ENCODE measurements at places on chromosomes 6 and 20.

DNA sequence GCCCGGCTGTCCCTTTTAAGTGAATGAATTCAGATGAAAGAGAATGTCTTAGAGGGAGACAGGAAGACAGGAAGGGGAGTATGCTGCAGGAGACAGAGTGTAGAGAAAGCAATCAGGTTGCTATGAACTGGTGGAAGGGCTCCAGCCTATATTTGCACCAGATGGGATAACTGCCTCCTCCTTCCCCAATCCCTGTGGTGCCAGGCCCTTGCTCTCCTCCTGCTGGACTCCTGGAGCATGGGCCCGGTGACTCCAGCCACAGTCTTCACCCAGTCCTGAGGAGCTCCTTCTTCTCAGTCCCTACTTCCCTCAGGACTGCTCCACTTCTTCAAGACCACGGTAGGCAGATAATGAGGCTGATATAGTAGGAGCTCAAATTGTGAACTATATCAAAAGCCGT is 91.8 kb downstream of the TMEM200A start:
- DNase-seq = no peak

DNA sequence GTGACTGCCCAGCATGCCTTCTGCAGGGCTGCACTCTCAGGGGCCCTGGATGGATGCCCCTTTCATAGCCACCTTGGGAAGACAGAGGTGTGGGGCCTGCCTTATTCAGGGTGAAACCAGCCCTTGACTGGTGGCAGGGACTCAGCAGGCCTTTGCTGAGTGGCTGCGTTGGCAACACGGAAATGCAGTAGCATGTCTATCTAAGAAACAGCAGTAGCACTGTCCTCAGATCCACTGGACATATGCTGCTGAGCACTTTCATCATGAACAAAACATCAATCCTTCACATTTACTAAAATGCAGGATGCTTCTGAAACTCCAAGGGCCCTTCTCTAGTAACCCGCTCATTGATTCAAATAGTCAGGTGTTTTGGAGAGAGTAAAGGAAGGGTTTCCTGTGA is 4.9 kb upstream of the TBXT start:
- DNase-seq = no peak

DNA sequence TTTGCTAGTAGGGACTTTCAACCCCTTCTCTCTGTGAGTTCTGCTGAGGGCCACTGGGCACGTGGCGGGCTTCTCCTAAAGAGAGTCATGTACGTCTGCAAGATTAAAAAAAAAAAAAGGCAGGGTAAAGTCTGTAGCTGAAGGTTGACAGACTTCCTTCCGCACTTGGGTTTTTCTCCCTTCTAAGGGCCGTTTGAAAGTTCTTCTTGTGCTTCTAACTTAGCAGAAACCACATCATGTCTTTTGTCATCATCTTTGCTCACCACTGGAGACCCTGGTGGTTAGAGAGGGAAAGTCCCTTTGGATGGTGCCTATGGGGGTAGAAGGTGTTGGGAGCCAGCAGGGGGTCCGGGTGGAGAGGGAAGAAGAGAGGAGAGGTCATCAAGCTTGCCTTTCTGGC is 31.4 kb downstream of the PRDM1 start:
- no peak for DNase-seq

DNA sequence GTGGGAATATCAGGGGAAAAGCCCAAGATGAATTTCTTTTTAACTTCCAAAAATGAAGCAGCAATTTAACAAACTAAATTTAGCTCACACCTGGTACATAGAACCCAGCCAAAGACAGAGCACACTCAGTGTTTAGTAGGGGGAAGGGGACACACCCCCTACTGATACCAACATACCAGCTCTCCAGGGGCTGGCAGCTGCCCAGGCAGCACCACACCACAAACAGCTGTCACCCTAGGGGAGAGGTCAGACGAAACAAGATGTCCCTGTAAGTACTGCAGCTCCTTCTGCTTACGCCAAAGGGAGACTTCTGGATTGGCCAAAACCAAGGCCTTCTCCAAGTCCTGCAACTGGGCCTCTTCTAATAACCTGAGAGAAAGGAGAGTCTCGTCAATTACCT is 26.0 kb downstream of the MDN1 start:
- DNase-seq = peak; percentile 87

- DNase-seq = no peak
Observed at GRCh38 chr6:44699082-44699481, 311.6 kb downstream of the CDC5L start.

- no peak for DNase-seq
Observed at GRCh38 chr6:68649669-68650068, 14.6 kb downstream of the ADGRB3 start.

DNA sequence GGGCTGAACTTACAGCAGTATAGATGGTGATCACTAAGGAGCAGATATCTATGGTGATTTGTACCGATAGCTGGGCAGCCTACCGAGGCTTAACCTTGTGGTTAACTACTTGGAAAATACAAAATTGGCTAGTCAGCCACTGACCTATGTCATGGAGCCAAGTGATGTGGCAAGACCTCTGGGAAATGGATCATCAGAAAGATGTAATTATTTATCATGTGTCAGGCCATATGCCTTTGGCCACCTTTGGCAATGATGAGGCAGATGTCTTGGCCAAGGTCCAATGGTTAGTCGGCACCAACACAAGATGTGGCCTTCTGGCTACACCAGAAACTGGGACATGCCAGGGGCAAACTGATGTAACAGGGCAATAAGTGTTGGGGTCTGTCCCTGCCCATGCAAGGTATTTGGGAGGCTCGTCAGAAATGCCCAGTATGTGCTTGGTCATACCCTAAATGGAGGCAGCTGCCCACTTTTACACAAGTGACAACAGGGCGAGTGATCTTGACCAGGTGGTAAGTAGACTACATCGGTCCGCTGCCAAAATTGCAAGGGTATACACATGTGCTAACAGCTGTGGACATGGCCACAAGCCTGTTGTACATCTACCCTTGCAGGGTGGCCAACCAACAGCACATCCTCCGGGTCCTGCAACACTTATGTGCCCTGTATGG is 30.1 kb downstream of the HDDC2 start:
- DNase-seq = no peak

GRCh38 chr6:157155804-157156203 is 167.5 kb downstream of the TMEM242 start:
- DNase-seq = no peak

DNA sequence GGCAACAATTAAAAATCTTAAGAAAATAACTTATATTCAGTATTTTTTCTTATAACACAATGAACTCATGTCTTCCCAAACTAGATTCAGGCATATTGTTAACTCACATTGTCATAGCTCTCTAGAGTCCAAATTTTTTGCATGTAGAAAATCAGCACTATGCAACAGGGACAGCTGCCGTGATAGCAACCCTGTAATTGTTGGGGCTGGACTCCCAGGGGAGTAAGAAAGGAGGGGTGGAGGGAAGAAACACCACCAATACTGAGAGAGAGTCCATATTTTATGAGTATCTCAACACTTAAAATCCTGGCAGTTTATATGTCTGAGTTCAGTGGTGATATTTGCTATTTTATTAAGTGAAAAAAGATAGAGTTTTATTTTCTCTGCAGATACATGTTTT is 89.6 kb upstream of the HS3ST5 start:
- DNase-seq = no peak

GRCh38 chr6:137432054-137432611 is 62.1 kb downstream of the OLIG3 start:
- DNase-seq = no peak

DNA sequence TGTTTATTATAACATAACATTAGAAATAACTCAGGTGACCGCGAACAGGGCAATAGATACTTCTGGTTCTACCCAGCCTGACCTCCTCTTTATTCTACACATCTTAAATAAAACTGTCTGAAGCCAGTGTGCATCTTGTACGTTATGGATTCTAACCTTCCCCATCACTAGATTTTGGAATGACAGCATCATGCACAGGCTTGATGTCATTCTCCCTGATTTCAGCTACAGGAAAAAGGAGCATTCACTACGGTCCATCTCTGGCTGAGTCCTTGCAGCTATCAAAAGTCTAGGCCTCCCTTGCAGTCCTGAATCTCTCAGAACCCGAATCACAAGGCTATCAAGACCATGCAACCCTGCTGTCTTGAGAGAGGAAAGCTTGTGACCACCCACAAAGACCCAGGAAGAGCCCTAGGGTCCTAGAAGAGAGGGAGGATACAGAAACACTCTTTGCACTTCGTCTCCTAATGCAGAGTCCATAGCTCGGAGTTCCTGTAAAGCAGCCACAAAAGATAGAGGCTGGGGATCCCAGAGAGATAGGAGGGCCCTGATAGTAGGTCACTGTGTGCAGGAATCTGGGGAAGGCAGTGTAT is 845 bp downstream of the HLA-DPA1 start:
- no peak for DNase-seq

- no peak for DNase-seq
Observed at GRCh38 chr6:132388291-132388690, 13.0 kb downstream of the MOXD1 start.

DNA sequence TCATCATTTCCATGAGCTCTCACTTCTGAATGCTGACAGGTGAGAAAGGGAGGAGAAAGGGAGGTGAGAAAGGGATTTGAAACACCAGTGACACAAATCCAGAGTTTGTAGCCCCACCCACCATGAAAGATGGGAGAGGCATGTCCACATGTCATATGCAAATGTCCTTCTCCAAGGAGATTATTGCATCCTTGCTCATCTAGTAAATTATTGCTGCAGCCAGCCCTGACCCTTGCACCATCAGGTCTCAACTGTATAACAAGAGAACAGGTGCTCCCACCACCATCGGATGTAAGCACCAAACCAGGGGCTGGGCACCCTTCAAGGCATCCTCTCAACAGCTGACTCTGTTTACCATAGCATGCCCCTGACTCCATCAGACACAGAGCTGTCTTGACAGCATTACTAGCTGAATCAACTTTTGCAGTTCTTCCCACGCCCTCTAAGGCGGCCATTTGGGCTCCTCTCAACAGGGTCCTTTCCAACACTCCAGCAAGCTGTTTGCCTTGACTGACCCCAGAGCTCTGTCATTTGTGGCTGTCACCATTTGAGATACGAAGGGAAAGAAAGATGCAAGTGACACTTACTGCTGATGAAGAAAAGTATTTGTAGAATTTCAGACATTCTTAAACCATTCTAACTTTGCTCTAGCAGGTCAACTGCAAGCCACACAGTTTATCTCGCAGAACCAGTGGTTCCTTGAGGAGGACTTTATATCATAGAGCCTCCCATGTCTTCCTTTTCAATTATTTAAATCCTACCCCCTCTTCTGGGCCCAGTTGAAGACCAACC is 14.2 kb downstream of the GFOD1 start:
- peak; percentile 37 for DNase-seq

DNA sequence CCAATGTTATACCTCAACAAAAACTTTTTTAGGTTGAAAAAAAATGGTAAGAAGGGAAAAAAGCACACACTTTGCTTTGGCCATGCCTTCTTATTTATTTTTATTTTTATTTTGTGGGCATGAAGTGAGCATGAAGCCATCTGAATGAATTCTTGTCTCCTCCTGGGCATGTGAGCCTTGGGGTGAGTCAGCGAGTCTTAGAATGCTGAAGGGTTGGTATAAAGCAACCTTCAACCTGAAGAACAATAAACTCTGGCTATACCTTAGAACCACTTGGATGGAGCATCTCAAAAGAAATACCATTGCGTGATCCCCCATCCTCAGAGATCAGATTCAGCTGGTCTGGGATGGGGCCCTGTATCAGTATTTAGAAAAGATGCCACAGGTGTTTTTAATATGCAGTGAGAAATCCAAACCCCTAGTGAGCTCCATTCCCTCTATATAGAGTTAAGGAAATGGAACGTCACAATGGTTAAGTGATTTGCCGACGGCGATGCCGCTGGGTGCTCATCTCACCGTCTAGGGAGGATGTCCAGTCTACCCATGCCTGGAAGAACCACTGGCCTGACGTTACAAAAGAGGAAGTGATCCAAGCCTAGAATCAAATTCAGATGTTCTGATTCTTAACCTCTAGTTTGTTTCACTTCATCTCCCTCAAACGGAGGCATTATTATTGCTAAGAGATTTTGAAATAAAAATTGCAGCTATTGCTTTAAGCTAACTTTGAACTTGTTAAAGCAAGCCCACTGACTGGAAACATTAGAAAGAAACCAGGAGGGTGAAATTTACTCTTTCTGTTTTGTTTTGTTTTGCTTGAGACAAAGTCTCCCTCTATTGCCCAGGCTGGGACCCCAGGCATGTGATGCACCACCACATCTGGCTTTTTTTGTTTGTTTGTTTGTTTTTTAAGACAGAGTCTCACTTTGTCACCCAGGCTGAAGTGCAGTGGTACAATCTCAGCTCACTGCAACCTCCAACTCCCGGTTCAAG is 67.1 kb downstream of the EDN1 start:
- DNase-seq = no peak
